Activated CD4-positive, alpha-beta T cell treated with anti-CD3 and anti-CD28 coated beads, Interleukin-2, amount 10 ng/mL, durations not matched to agents 24 days and 14 days (primary cell): ENCODE measurements at places on chromosomes 1 and 21.

GRCh38 chr1:117124661-117125060 is 3.1 kb upstream of the TRIM45 start:
- DNase-seq = no peak

- DNase-seq = peak; percentile 84
Observed at GRCh38 chr1:101238031-101238628, 1.3 kb downstream of the S1PR1 start.

DNA sequence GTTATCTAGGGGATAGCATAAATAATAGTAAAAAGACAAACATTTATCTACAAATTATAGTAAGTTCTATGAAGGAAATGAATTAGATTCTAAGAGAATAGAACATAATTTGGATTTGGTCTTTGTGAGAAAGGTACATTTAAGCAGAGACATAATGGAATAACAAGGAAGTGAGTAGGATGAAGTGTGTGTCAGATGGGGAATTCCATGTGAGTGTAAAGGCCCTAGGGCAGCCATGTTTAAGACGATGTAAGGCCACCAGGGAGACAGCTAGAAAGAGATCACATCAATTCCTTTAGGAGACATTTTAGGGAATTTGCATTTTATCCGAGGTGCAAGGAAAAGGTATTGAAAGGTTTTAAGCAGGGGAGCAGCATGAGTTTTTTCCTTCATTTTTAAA is 33.8 kb upstream of the ELAVL4 start:
- DNase-seq = no peak

- no peak for DNase-seq
Observed at GRCh38 chr21:42350318-42350910, 380 bp downstream of the TFF2 start.

- no peak for DNase-seq
Observed at GRCh38 chr1:152505083-152505482, 5.5 kb upstream of the LCE5A start.

DNA sequence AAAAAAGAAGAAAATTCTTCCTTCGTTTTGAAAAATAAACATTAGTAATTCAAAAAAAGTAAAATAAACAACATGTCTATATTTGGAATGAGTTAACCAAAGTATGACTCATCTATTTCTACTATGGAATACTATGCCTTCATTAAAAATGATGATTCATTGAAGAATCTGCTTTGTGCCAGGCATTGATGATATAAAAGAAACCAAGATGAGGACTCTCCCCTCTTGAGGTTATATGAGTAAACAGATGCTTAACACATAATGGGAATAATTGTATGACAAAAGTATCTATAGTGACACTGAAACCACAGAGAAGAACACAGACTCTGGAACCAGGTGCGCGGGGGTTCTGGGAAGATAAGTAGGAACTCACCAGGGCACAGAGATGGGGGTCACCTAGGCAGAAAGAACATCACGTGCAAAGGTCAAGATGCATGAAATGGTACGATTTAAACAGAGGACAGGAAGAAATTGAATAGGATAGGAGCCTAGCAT is 18.8 kb downstream of the ELF3 start:
- DNase-seq = no peak

DNA sequence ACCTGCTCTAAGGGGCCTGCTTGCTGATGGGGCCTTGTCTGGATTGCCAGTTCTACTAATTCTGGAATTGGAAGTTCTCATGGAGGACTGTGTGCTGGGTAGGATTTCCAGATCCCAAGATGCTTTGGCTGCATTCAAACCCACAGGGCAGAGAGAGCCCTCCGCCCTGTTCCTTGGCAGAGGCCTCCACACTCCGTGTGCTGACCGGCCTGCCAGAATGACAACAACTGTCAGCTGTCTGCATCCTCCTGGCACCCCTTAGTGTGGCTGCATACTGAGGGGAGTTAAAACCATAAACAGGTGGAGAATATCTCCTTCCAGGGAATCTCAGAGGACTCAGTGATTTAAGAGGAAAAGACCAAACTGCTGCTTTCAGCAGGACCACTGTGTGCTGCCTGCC is 60.7 kb downstream of the ADARB1 start:
- no peak for DNase-seq
